ENCODE measurements at places on chromosomes 12 and 14.

DNA sequence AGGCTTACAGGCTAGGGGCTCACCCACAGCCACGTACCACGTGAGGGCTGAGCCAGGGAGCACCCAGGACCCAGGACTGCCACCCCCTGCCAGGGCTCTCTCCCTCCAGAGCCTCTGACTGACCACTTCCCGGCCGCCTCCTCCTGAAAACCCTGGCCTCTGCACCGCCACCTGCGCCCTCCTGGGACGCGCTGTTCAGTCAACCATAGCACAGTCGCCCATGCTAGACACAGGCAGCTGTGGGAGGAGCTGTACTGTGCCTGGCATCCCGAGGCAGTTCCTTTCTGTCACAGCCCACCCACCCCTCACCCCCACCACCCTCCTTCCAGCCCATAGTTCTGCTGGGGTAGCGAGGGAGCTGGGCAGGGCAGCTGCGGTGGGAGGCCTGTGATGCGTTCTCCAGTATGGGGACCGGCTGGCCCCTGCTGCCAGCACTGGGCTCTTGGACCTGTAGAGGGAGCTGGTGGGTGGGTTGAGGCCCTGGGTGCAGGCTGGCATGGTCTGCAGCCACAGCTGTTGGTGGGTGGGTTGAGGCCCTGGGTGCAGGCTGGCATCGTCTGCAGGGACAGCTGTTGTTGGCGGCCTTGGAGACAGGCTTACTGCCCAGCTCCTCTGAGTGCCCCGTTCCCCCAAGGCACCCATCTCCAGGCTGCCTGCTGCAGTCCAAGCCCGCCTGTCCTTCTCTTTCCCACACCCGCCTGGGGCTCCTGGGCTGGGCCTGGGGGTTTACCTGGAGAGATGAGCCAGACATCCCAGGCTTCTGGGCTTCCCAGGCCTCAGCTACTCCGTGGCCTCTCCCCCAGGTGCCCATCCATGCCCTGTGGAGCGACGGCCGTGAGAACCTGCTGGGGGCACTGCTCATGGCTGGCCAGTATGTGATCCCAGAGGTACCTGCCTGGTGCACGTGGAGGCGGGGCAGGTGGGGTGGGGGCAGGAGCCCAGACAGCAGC lies 11.5 kb downstream of the ASPG start:
- DNase-seq = no peak

DNA sequence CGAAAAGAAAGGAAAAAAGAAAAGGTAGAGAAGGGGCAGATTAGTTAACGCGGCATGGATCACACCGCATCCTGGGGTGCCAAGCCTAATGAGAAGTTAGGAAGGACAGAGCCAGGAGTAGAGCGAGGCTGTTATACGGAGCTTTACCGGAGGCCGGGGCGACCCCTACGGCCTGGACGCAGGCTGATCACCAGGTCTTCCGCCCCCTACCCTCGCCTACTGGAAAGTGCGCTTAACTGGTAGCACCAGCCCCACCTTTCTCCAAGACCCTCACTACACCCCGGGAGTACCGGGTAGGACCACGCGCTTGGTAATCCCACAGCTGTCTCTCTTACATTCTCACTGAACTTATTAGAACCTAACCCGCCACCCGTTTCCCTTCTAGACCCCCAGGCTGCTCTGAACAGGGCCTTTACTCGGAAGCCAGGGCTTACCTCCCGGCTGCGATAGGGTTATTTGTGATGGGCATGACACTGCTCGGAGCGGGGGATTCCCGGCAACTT lies 33.8 kb downstream of the WBP11 start:
- DNase-seq = no peak

DNA sequence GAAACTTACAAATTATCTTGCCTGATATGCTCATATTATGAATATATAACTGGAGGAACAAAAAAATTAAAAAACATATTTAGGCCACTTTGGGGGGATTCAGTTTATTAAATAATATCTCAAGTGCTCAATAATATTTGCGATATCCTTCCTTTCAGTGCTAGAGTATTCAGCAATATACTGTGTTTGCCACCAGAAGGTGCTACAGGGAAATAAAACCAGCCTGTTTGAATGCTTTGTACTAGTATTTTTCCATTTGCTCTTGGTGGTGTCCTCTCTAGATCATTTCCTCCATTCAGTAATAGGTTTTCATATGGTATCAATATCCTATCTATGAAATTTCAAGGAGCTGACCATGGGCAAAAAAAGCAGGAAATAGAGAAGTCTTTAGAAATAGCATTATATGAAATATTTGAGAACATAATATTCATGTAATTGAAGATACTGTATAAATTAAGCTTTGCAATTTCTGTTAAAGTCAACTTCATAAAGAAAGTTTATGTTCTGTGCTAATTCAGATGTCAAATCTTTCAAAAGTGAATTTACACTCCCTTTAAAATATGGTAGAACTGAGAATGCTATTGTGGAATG lies 106.2 kb upstream of the NAV3 start:
- no peak for DNase-seq

DNA sequence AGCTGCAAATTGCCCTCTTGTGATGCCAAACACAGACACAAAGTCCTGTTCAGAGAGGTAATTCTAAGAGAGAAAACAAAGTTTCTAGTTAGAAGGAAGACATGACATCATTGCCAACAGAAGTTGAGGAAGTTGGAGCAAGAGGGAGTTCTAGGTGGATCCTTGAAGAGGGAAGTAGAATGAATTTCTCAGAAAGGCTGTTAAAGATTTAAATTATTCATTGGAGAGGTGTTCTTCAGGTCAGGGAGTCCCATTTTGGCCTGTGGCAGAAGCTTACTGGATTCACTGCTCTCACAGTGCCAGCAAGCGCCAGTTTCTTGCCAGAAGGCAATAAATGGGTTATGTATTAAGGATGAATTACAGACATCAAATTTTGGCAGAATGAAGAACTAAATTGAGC lies 15.3 kb downstream of the TSFM start:
- DNase-seq = no peak

DNA sequence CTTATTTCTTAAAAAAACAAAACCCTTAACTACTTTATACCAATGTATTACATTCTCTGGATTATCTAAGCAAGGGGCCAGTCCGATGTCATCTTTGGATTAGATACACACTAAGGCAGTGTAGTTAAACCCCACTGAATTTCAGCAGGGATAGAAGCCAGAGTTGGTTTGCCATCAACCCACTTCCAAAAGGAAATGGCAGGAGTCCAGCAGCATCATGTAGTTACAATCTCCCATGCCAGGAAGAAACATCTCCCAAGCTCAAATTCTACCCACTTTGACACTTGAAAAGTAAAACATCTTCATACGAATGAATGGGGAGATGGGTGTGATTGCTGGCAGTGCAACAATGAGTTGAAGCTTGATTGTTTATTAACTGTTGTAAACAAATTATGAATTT lies 203.5 kb upstream of the PLXNC1 start:
- DNase-seq = no peak

DNA sequence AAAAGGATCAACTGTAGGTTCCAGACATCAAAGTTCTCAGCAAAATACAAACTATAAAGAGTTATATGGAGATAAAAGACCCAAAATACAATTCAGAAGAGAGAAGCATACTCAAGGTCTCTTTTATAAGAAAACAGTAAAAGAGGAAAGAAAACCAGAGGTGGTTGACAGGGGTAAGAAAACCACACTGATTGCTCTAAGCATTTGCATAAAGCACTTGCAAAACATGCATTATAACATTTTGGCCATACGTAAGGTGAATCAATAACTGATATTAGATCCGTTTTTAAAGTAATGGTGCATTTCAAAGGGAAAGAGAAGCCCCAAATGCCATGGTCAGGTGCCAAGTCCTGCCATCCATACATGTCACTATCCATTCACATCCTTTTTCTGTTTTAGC lies 5.9 kb downstream of the DDHD1 start:
- peak; percentile 49 for DNase-seq

DNA sequence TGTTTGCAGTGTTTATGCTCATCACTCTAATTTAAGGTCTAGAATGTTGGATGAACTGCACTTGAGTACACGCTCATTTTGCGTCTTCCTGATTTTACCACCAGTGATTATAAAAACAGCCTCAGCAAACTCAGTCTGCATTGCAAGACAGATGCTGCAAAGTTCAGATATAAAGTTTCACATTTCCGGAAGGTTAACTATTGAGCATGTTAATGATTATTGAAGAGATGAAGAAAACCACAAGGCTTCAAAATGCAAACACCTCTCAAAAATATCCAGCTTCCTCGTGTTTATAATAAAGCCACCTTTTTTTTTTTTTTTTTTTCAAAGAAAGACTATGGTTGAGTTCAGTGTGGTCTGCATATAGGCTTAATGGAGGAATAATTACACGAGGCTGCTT lies 92.1 kb upstream of the BMP4 start:
- no peak for DNase-seq

- no peak for DNase-seq
Measured at GRCh38 chr12:64036414-64036813, 185.7 kb downstream of the KICS2 start.

GRCh38 chr12:79358716-79359300 lies 332.0 kb downstream of the PAWR start:
- no peak for DNase-seq

- peak; percentile 28 for DNase-seq
Measured at GRCh38 chr12:43805149-43805859, 813 bp downstream of the TWF1 start.

- DNase-seq = no peak
Measured at GRCh38 chr14:32883188-32883587, 55.5 kb upstream of the NPAS3 start.

GRCh38 chr14:36301159-36301558 lies 19.3 kb downstream of the MBIP start:
- no peak for DNase-seq

- no peak for DNase-seq
Measured at GRCh38 chr12:102799229-102799628, 117.8 kb downstream of the PAH start.

GRCh38 chr12:65330331-65330730 lies 51.8 kb downstream of the MSRB3 start:
- DNase-seq = no peak

DNA sequence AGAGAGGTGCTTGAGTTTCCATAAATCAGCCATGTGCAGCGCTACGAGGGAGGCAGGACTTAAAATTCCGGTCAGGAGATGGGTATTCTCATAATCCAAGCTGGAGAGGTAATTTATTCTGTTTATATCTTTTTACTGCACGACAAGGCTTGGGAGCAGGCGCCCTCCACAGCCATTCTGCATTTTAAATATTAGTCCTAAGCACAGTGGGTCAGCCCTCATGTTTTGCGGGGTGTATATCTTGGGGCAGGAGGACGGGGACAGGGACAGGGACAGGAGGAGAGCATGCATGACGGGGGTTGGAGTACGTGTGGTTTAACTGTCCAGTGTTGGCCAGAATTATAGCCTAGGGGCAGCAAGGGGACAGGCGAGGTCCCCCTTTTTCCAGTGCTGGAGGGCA lies 14.5 kb downstream of the LHX5 start:
- no peak for DNase-seq

DNA sequence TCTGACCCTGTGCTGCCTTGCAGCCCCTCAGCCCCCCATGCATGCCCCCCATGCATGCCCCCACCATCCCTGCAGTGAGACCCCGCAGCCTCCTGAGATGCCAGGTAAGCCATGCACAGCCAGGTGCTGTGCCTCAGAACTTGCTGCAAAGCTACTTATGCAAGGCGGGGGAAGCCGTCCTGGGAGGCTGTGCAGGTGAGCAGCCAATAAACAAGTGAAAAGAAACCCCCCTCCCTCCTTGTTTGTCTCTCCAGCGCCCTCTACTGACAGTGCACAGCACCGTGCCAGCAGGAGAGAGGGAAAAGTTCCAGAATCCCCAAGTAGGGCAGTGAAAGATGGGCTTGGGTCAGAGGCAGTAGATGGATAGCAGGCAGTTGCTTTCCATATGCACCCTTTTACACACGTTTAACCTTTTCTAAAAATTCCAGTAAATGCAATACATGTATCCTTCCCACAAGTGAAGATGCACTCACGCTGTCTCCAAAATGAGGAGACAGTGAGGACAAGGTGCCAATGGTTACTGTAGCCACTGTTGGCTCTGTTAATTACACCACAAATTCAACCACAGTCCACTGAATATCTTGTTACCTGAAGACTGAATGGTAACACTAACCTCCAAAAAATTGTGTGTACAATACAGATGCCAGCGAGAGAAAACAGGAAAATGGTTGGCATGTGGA lies 18.0 kb downstream of the TNFAIP2 start:
- DNase-seq = peak; percentile 42

GRCh38 chr12:103011974-103012763 lies 54.7 kb downstream of the ASCL1 start:
- no peak for DNase-seq

GRCh38 chr12:48388938-48389337 lies 38.2 kb upstream of the ZNF641 start:
- DNase-seq = no peak

DNA sequence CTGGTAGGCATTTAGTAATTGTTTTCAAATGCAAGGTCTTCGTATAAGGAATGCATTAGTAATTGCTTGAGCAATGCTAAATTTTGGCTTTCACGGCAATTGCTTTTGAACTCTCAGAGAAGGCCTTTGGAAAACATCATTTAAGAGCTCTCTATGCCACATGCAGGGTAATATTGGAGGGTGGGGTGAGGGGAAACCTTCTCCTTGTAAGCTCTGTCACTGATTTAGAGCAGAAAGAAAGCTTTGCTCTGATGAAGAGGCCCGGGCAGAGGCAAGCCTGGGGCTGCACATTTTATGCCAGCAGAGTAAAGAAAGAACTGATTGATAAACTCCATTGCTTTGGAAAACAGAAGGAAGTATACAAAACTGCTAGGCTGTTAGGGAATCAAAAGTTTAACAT lies 70.9 kb downstream of the TRIM9 start:
- DNase-seq = no peak

GRCh38 chr12:52362118-52362726 lies 5.1 kb downstream of the KRT85 start:
- DNase-seq = no peak

DNA sequence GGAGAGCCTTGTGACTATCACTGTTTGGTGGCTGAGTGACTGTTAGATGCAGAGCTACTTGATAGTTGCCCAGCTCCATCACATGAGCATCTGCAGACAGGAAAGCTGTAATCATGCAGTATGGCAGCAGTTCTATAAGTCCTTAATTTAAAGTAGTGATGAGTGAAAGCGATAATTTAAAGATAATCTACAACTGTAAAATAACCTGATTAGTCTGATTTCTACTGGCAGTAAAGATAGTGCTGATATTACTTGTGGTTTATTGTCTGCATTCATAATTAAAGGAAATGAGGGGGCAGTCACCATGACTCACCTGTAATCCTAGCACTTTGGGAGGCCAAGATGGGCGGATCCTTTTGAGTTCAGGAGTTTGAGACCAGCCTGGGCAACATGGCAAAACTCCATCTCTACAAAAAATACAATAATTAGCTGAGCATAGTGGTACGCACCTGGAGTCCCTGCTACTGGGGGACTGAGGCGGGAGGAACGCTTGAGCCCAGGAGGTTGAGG lies 41.2 kb upstream of the PLEKHD1 start:
- no peak for DNase-seq

- no peak for DNase-seq
Measured at GRCh38 chr12:92007787-92008186, 137.9 kb downstream of the BTG1 start.

DNA sequence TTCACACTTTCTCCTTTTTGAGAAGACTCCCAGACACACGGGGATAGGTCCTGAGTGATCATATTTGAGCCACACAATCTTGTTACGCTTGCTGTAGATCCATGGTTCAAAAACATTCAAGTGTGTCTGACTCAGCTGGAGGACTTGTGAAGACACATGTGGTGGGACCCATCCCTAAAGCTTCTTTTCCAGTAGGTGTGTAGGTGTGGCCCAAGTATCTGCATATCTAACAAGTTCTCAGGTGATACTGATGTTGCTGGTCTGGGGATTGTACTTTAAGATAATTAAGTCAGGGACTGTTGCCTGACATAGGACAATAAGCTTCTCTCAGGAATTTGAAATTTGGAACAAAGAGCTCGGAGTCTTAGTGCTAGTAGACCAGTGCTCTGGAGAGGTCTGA lies 4.1 kb upstream of the DAAM1 start:
- DNase-seq = no peak

- no peak for DNase-seq
Measured at GRCh38 chr12:131471271-131471905, 239.5 kb upstream of the SFSWAP start.

Data from B cell (primary cell).